ENCODE measurements at places on chromosomes 6 and 20.

DNA sequence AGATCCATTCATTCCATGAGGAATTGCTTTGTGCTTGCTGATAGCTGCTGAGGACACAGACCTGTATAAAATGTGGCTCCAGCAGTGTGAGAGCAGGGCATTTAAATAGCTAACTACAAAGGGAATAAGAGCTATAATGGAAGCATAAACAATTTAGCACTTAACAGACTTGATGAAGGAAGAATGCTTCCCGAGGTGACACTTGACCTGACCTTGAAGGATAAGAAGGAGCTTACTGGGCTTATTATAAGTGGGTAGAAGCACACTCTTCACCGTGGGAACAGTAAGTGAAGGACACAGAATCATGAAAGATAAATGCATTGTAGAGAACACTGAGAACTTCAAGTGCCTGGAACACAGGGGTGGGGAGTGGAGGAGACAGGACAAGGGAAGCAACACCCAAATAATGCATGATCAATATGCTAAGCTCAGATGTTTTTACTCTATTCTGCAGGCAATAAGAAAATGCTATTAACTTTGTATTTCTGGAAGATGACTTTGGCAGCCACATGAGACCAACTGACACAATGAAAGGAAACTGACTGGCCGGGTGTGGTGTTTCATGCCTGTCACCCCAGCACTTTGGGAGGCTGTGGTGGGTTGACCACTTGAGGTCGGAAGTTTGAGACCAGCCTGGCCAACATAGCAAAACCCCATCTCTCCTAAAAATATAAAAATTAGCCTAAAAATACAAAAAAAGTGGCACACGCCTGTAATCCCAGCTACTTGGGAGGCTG, 84.2 kb downstream of the EPB41L2 start:
- no peaks in the 10 kb centered on the region for H3K27me3 ChIP-seq
- no peaks in the 10 kb centered on the region for H3K4me1 ChIP-seq
- DNase-seq = no peak
- H3K4me3 ChIP-seq = no peak overlapping the region
- no peak overlapping the region for H3K27ac ChIP-seq

GRCh38 chr6:158564243-158565121, 4.6 kb downstream of the TMEM181 start:
- no peak overlapping the region for H3K27ac ChIP-seq
- no peaks in the 10 kb centered on the region for H3K4me1 ChIP-seq
- DNase-seq = peak; percentile 33
- H3K4me3 ChIP-seq = no peak overlapping the region
- H3K36me3 ChIP-seq = no peaks in the 10 kb centered on the region

DNA sequence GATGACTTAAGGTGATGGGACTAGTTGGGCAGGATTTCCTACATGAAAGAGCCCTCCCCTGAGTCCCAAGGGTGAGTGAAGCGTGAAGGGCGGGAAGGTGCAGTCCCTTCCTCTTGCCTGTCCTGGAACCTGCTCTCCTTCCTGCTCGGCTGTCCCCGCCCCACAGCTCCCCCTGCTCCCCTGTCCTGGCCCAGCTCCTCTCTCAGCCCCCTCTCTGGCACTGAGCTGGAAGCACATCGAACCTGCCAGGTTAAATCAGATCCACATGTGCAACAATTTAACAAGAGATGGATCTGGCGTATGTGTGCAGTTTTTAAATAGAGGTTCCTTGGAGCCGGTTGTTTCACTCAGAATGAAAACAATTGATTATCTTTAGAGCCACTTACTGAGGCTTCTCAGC, 95.0 kb downstream of the LRFN2 start:
- H3K27ac ChIP-seq = no peak overlapping the region
- no peak for DNase-seq
- H3K27me3 ChIP-seq = no peaks in the 10 kb centered on the region

GRCh38 chr6:116461331-116461931, at the start of gene CALHM6:
Gene CALHM6, plus strand, starts transcription at chr6:116461375. Its CDS starts 555 bp downstream, at chr6:116461930.
- H3K4me3 ChIP-seq = peak within 1 kb of the TSS; percentile 53
- H3K27ac ChIP-seq = no peak within 1 kb of the TSS
- no peaks in the 10 kb centered on the region for H3K27me3 ChIP-seq

- no peaks in the 10 kb centered on the region for H3K4me1 ChIP-seq
- no peak for DNase-seq
- H3K27me3 ChIP-seq = no peaks in the 10 kb centered on the region
- peak overlapping the region; percentile 69 for H3K4me3 ChIP-seq
- H3K27ac ChIP-seq = peak overlapping the region; percentile 97
- H3K36me3 ChIP-seq = no peaks in the 10 kb centered on the region
Observed at GRCh38 chr6:45378334-45378926, 696 bp upstream of the SUPT3H start.

- no peaks in the 10 kb centered on the region for H3K4me1 ChIP-seq
- H3K4me3 ChIP-seq = no peak overlapping the region
- H3K36me3 ChIP-seq = no peaks in the 10 kb centered on the region
- no peak overlapping the region for H3K27ac ChIP-seq
Observed at GRCh38 chr20:62314339-62314638, 11.5 kb downstream of the ADRM1 start.

- no peaks in the 10 kb centered on the region for H3K4me1 ChIP-seq
- peak overlapping the region; percentile 91 for H3K4me3 ChIP-seq
- no peaks in the 10 kb centered on the region for H3K36me3 ChIP-seq
- DNase-seq = no peak
- H3K27ac ChIP-seq = peak overlapping the region; percentile 20
Observed at GRCh38 chr6:116251568-116252384, 2.1 kb downstream of the TSPYL4 start.

DNA sequence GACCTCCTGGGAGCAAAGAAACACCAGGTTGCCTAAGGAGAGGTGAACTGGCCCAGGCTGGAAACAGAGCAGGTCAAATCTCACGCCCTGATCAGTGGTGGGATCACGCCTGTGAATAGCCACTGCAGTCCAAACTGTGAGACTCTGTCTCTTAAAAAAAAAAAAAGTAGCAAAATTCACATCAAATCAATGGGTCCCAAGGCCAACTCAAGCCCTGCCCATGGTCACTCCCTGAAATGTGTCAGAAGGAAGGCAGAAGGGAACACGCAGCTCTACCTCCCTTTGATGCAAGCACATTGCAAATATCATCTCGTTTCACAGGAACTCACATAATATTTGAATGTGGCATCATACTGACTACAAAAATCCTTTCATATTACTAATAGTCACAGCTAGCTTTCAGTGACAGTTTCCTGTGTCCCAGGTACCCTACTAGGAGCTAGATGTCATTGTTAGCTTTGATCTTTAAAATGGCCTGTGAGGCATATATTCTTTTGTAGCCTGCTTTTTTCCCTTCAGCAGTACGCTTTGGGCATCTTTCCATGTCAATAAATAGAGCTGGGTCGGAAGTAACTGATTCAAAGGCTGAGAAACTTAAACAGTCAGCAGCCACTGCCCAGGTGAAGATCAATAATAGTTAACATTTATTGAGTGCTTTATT, 14.4 kb upstream of the TTPAL start:
- no peaks in the 10 kb centered on the region for H3K36me3 ChIP-seq
- DNase-seq = no peak
- no peak overlapping the region for H3K27ac ChIP-seq

DNA sequence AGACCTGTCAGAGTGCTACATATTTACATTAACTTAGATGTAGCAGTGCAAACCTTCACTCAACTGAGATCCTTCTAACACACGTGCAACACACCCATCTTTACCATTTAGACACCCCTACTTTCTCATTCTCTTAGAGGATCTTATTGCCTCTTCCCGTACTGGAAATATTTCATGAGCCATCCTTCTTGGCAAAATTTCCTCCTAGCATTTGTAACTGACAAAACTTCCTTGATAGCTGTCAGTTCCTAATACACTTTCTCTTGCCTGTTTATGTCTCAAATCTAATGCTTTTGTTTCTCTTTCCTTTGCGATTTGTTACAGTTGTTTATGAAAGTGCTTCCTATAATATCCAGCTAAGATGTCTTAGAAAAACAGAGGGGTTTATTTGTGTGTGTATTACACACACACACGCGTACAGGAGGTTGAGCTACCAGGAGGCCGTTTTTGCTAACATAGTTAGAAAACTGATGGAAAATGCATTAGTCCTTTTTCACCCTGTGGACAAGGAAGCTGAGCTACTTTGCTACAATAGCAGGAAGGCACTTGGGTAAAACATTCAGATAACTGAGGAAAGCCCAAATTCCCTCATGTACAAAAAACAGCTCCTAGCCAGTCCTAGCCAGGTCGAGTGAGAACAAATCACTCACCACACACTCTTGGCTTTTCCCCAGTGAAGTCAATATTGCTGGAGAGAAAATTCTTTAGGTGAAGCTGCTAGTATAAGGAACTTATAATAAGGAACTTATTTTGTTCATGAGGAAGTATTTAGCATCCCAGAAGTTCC, 153.6 kb downstream of the NFATC2 start:
- H3K27me3 ChIP-seq = no peaks in the 10 kb centered on the region
- H3K4me3 ChIP-seq = no peak overlapping the region
- H3K4me1 ChIP-seq = no peaks in the 10 kb centered on the region
- no peaks in the 10 kb centered on the region for H3K36me3 ChIP-seq
- no peak for DNase-seq

DNA sequence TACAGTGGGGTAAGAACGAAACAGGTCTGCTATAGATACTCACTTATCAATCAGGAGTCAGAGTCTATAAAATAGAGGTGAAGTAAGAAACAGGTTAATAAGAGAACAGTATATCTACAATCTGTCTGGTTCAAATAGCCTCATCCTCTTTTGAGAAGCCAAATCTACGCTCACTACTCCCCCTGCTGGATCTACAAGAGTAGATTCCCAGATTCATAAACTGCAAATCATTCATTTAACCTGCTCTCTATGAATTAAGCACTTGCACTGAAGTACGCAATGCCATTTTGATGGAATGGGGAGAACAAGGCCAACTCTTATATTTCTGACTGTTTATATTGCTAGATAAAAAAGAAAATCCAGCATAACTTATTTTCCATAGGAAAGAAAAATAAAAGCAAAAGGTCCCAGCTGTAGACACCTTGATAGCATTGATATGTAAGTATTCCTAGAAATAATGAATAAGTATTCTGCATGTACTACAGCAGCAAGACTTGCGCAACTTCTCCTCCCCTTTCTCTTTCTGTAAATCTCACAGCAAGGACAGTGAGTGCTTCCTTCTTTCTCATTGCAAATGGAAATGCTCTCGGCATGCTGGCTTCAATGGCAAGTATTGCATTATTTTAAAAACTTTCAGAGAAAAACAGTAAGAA, 92.3 kb downstream of the RFX6 start:
- H3K36me3 ChIP-seq = no peaks in the 10 kb centered on the region
- no peak overlapping the region for H3K27ac ChIP-seq
- DNase-seq = no peak
- no peak overlapping the region for H3K4me3 ChIP-seq

DNA sequence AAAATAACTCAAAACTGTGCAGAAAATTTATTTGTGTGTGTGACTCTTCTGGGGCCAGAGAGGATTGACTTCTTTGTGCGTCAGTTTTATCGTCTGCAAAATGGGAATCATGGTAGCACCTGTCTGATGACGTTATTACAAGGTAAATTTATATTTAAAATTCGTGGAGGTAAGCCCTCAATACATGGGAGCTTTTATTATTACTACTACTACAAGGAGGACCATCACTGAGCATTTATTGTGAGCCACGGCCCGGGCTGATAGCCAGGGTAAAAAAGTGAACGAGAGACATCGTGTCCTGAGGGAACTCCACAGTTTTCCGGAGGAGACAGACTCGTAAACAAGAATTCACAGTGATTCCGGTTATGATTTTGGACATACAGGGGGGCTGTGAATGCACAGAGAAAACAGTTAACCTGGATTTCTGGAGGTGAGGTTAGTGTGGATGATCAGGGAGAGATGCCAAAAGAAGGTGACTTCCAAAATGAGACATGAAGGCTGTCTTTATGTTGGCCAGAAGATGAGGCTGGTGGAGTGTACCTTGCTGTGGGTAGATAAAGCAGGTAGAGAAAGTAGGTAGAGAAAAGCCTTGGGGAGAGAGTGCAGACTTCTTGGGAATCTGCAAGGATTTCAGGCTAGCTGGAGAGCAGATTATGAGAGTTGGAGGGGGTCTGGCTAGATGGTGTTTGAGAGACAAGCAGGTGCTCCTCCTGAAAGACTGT, 10.6 kb upstream of the SERINC3 start:
- H3K4me1 ChIP-seq = no peaks in the 10 kb centered on the region
- peak overlapping the region; percentile 82 for H3K4me3 ChIP-seq
- H3K36me3 ChIP-seq = no peaks in the 10 kb centered on the region

DNA sequence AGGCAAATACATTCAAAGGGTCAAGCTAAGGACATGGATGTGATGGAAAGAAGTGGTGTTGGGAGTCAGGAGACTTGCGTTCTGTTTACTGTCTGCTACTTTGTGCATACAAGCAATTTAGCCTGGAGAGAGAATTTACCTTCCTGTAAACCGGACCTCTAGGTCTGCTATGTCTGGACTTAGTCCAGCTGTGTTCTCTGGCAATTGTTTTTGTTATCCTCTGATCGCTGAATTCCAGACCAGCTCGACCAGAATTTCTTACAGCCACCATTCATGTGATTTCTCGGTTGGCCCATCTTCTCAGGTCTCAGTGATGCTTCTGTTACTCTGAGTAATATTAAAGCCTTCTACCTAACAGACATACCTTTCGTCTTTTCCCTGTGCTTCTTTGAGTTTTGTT, 75.2 kb downstream of the LRRC1 start:
- peak overlapping the region; percentile 43 for H3K27ac ChIP-seq
- peak; percentile 44 for DNase-seq
- no peaks in the 10 kb centered on the region for H3K27me3 ChIP-seq
- H3K4me3 ChIP-seq = no peak overlapping the region
- no peaks in the 10 kb centered on the region for H3K36me3 ChIP-seq

DNA sequence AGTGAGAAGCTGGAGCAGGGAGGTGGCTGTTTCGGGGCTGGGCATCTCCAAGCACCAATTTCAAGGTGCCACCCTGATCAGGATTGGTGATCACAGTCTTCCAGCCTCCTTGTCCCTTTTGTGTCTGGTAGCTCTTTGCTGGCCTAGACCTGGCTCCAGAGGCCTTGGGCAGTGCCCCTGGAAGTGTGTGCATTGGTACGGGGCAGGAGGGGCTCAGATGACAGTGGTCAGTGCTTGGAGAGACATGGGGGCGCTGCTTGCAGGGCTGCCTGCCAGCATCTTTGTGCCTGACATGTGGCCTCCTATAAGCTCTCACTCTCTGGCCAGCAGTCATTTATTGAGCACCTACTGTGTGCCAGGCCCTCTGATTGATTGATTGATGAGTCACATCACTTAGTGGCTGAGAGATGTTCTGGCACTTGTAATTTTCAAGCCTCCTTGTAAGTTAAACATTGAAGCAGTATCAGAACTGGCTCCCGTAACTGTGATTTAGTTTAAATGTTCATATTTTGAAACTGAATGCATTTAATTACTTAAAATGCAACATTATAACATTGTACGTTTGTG, 61.7 kb downstream of the BCAS4 start:
- H3K4me3 ChIP-seq = no peak overlapping the region
- H3K36me3 ChIP-seq = no peaks in the 10 kb centered on the region
- H3K27ac ChIP-seq = peak overlapping the region; percentile 16
- H3K27me3 ChIP-seq = no peaks in the 10 kb centered on the region

- no peak overlapping the region for H3K27ac ChIP-seq
- no peaks in the 10 kb centered on the region for H3K4me1 ChIP-seq
- H3K4me3 ChIP-seq = no peak overlapping the region
Observed at GRCh38 chr6:25465941-25466340, 186.1 kb upstream of the SCGN start.
